Hematopoietic multipotent progenitor cell (in vitro differentiated cells): ENCODE measurements at places on chromosomes 4 and X. TPM values are rescaled to one million over a fixed set of nuclear protein-coding genes. Genes with fewer than 3 reads are reported as not detected.

SLC38A5 gene
- 76.7 TPM for total RNA-seq

GRCh38 chr4:147129687-147130086 lies 184.0 kb upstream of the TTC29 start:
- no peak for DNase-seq

- DNase-seq: no peak
Measured at GRCh38 chr4:178599521-178599920, 1157.3 kb upstream of the AGA start.

- no peak for DNase-seq
Measured at GRCh38 chr4:51836549-51836948, 6.4 kb upstream of the DCUN1D4 start.

- DNase-seq: no peak
Measured at GRCh38 chr4:166981847-166982246, 252.4 kb downstream of the SPOCK3 start.

DNA sequence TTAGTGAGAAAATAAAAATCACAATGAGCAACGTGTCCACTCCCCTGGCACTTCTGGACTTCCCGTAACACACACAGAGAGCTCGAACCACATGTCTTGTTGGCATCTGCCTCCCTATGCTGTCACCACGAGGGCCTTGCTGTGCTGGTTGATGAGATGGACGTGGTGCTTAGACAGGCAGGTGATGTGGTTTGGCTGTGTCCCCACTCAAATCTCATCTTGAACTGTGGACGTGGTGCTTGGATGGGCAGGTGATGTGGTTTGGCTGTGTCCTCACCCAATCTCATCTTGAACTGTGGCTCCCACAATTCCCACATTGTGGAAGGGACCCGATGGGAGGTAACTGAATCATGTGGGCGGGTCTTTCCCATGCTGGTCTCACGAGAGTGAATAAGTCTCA lies 40.0 kb downstream of the FGFRL1 start:
- DNase-seq: no peak

DNA sequence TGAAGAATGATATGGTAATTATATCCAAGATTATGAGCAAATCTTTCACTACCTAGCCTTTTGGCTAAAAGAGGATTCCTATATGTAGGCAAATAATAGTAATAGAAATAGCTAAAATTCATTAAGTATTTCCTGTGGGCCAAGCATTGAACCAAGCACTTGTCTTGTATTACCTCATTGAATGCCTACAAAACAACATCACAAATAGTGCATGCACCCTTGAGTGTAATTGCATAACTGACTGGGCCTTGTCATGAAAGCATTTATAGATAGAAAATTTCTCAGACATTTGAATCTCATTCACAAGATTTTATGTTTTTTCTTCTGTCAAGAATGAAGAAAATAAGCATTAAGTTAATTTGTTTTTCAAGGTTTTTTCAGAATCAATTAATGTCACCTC lies 3.9 kb upstream of the HPGDS start:
- no peak for DNase-seq

DNA sequence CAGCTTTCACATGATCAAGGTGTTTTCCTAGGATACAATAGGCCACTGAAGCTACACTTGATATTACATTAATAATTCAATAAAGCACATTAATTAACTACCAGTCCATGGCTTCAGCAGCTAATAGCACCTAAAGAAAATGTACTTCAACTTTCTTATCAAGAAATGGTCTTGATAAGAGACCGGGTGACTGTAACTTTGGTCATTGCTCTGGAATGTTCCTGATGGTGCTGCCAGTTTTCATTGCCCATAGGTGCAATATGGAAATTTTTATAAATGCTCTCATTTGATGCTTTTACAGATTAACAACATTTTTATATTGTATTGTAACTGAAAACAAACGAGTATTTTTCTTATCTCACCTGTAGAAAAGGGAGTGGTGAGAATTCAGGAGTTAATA lies 165.4 kb downstream of the SHROOM3 start:
- DNase-seq: no peak

DNA sequence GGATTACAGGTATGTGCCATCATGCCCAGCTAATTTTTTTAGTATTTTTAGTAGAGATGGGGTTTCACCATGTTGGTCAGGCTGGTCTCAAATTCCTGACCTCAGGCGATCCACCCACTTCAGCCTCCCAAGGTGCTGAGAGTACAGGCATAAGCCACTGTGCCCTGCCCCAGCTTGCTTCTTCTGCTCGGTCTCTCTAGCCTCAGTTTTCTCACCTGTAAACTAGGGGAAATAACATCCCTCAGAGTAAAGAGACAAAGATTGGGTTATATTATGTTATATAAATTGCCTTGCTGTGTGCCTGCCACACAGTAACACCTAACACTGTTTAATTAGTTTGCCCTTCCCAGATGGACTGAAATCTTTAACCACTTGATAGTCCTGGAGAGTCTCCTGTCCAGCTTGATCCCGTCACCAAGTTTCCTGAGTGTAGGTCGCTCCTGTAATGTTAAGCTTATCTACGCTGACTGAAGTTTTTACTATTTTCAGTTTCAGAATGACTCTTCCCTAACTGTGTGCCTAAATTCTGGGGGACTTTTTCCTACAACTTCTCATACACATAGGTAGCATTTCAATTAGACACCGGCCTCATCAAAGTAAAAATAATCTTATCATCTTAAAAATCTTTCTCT lies 412.7 kb upstream of the TENM3 start:
- no peak for DNase-seq

TRIM61 gene
- 1.1 TPM for total RNA-seq

DNA sequence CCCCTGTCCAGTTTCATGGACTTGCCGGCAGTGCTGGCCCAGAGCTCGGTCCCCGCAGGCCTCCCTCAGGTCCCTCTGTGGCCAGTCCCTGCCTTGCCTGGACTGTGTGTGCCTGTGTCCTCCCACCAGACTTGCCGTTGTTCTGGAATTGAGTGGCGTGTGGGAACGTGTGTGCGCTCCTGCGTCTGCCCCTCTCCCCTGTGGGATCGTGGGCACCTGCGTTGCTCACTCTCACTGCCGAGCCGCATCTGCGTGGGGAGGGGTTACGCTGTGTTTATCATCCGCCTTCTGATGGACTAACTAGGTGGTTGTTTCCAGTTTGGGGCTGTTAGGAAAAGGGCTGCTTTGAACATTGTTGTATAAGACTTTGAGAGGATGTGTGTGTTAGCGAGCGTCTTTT lies 21.2 kb downstream of the PCGF3 start:
- no peak for DNase-seq

- no peak for DNase-seq
Measured at GRCh38 chr4:163110442-163110841, 56.2 kb downstream of the NAF1 start.

XPNPEP2 gene
- total RNA-seq: 0.27 TPM

GRCh38 chr4:145861336-145862318 lies 77.0 kb downstream of the ZNF827 start:
- no peak for DNase-seq

SLC7A11 gene
- total RNA-seq: 0.27 TPM

GRCh38 chrX:96403446-96403845 lies 281.2 kb upstream of the DIAPH2 start:
- no peak for DNase-seq

DNA sequence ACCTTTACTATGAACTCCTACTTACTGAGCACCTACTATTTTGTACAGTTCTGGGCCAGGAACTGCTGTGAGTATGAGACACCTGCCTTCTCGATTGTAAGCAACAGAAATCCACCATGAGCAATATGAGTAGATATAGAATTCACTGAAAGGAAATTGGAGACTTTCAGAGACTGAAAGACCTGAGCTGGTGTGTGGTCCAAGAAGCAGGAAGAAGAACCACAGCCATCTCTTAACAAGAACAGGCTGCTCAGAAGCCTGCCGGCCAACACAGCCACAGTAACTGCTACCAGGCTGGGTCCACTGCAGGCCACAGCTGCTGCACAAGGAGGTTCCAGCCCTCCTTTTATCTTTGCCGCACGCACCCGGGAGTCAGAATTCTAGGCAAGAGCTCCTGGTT lies 10.8 kb upstream of the ACSL1 start:
- DNase-seq: no peak

GRCh38 chr4:186621959-186622553 lies 66.7 kb upstream of the MTNR1A start:
- DNase-seq: no peak

DNA sequence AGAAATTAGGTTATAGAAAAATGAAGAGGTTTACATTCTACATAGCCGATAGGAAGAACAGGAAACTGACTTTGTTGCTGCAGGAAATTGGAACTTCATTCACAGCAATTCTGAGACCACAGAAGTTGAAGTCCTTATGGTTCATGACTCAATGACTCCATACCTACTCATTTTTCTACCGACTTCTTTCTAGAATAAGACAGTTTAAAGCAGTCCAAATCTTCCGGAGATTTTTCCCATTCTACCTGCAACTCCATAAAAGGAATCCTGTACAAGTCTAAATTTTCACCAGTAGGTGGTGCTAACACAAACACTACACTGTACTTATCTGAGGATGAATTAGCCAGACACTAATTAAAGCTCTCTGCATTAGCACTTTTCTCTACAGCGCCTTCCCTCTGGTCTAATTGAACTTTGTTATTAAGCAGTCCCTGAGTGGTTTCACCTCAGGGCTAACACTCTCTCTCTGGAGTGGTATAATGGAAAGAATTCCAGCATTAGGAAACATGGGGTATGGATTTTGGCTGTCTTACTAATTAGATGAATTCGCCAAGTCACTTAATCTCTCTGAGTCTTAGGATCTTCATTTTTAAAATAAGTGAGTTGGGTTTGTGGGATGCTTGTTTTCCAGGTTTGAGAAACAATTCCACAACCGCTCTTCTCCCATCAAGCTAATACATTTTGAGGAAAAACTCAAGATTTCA lies 167.9 kb downstream of the SMIM20 start:
- peak; percentile 33 for DNase-seq

DNA sequence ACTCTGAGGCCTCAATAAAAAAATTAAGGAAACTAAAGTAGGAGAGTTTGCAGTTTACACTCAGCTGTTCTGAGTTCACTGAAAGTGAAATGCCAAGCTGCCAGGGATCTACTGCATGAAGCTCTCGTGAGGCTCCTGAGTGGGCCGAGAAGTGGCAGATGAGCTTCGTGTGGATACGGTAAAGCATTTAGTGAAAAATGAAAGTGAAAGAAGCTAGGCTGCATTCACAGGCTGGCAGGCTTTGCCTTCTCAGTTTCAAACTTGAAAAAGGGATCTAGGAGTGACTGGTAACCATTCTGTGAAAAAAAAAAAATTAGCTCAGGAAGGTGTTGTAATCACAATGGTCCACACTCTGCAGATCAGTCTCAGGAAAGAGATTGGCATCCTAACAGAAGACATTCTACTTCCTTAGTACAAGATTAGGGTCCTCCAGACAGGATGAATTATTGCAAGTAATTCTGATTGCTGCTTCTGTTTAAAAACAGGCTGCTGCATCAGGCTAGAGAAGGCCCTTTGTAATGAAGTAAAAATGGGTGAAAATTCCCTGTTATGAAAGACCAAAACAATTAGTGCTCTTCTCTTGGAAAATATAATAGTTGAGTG lies 679.9 kb downstream of the RPA4 start:
- peak; percentile 7 for DNase-seq

- no peak for DNase-seq
Measured at GRCh38 chr4:183286590-183287308, 33.3 kb downstream of the CLDN22 start.

RHOXF1 gene
- total RNA-seq: not detected

- DNase-seq: no peak
Measured at GRCh38 chrX:136126872-136127406, 20.4 kb upstream of the FHL1 start.

- DNase-seq: no peak
Measured at GRCh38 chr4:38011511-38012162, 51.4 kb downstream of the PTTG2 start.

- DNase-seq: no peak
Measured at GRCh38 chr4:165288226-165288625, 39.2 kb upstream of the MSMO1 start.

GRCh38 chr4:159925770-159926169 lies 822.9 kb downstream of the RAPGEF2 start:
- no peak for DNase-seq
